Activated CD8-positive, alpha-beta memory T cell treated with anti-CD3 and anti-CD28 coated beads for 4 hours (primary cell): ENCODE measurements at places on chromosomes 12 and 14.
A peak's percentile ranks its signal among the peaks of the same experiment; 100 is the strongest.

GRCh38 chr14:68707482-68707881 lies 85.4 kb downstream of the ZFP36L1 start:
- no peak for DNase-seq

DNA sequence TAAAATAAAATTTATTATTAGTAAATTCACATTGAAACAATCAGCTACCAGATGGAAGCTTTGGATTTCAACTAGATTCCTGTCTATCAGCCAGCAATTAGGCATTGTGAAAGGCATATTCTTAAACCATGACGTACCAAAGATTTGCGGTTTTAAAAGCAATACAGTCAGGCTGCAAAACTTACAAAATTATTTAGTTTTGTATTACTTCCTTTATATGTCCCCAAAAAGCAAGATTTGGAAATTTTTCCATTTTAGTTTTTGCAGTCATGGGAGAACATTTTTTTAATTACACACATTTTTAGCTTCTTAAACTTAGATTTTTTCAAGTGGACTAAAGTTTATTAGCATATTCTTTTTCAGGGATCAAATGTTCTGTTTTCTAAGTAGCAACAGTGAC lies 225.0 kb upstream of the KITLG start:
- no peak for DNase-seq

DNA sequence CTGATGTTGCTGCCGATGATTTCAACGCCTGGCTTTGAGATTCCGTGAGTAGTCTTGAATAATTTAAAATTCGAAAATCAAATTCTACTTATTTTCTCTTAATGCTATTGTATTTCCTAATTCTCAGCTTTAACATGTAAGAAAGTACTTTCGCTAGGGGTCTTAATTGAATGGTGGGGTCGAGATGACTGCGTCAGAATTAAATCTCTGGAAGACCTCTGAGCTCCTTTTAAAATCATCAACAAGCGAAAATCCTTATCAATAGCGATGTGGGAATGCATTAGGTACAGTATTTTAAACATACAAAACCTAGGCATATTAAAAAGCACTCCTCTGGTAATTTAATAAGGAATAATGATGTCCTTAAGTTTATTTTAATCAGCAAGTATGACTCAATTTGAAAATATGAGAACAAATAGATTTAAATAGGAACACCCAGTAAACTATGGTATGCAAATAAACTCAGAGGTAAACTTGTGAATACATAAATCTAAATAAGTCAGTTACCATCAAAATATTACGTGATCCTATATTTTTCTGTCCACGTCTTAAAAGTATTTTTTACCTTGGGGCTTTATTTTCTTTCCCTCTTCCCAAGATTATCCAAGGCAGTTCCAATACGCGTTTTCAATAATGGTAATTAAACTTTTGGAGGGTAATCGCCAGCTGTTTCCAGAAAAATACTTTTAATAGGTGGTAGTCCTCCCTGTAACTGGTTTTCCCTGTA lies 1.4 kb downstream of the FOXA1 start:
- DNase-seq, result no peak

DNA sequence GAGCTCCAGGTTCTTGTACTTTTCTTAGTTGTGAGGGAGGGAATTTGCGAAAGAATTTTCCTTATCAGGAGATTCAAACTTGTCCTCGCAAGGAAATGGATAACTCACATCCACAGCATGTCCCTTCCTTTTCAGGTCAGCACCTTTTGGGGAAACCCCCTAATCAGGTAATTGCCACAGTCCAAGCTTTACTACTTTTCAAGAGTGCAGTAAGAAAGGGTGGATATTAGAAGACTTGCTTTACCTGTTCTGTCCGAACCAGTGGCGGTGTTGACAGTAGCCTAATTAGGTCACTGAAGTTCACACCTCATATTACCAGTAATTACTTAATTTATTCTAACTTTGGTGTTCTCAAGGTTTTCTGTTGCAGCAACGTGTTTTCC lies 6.7 kb upstream of the C12orf50 start:
- no peak for DNase-seq

GRCh38 chr14:77609922-77610321 lies 6.5 kb downstream of the SPTLC2 start:
- no peak for DNase-seq

DNA sequence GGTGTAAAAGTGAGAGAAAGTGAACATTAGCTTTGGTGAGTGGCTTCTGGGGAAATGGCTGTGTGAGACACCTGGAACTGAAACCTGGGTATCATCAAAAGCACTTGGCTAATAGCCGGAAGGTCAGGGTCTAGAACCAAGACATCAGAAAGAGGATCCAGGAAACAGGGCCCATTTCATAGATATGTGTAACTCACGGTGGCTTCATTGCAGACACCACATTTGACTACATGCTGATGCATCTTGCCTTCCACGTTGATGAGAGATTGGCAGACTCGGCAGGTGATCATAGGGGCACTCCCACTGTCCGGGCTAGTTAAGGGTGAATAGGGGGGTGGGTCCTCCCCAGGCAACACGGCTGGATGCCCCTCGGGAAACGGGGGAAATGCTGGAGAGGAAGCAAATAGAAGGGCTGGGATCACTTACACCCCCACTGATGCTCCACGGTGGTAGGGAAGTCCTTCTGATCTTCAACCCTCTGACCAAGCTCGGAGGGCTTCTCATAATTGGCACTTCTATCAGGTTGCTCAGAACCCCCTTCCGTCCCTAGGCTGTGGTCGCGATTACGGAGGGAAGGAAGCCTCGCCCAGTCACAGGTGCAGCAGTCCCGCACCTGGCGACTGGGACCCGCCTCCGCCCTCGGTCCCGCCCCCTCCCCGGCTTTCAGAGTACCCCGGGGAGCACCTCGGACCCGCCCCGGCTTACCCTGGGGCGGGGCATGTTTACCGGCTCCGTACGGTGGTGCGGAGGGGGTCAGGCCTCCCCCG lies 593 bp downstream of the PIP4P1 start:
- peak; percentile 26 for DNase-seq

- no peak for DNase-seq
These were observed 47.1 kb downstream of the IL31 start for GRCh38 chr12:122126713-122127597.

GRCh38 chr12:131047789-131048610 lies 94.3 kb downstream of the ADGRD1 start:
- DNase-seq, result no peak

GRCh38 chr14:60862283-60862682 lies 118.6 kb downstream of the TRMT5 start:
- no peak for DNase-seq

GRCh38 chr12:112350593-112351592 lies 31.3 kb downstream of the HECTD4 start:
- no peak for DNase-seq

DNA sequence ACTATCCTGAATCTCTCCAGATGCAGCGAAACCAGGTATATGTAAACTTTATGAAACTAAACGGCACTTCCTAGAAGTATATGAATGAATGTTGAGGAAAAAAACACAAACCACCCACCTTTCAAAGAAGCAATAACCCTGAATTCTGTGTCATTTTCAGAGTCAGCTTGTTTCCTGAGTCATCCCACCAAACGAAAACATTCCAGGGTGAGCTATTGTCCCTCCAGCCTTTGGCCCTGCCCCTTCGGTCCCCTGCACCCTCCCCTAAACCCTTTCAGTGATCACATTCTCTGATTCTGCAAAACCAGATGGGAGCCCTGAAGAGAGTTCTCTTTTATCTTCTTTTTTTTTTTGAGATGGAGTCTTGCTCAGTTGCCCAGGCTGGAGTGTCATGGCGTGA lies 202.6 kb upstream of the ALG10B start:
- no peak for DNase-seq

DNA sequence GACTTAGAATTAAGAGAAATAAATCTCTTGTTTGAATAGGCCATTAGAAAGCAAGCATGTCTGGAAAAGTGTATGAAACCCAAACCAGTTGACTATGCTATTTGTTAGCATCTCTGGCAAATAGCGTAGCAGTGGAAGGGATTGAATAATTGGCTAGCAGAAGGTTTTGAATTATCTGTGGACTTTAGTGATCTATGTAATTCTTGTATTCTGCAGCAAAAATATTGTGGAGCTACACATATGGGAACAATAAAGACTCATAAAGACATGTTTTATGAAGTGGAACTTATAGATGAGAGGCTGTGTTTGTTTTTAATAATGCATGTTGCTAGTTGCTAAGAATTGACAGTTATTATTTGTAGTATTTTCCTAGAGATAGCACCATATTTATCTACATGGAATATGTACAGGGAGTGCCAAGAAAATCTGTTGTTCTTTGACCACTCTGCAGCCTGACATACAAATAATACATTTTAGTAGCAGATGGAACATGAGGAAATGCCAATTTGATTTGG lies 4.7 kb downstream of the SRGAP1 start:
- no peak for DNase-seq

GRCh38 chr12:106584104-106585064 lies 1.6 kb downstream of the RFX4 start:
- DNase-seq, result no peak

DNA sequence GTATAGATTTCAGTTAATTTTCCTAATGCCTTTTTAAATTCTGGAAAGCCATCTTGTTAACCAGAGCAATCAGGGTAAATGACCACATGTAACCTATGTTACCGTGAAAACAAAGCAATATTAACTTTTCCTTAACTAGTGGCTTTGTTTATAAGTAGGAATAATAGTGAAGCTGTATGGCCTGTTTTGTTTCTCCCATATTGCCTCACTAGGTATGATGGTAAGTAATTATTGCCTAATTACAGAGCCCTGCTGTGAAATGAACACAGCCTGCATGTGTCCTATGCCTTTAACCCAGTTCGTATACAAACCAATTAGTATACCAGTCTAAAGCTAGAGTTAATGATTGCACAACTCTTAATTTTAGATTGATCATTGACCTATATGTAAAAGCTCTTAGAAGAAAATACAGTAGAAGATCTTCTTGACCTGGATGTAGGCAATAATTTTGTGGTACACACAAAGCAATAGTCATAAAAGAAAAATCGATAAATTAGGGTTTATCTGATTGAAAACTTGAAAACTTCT lies 249.9 kb downstream of the CCDC91 start:
- DNase-seq, result no peak

- no peak for DNase-seq
These were observed 30.3 kb upstream of the SMOC1 start for GRCh38 chr14:69848903-69849391.

DNA sequence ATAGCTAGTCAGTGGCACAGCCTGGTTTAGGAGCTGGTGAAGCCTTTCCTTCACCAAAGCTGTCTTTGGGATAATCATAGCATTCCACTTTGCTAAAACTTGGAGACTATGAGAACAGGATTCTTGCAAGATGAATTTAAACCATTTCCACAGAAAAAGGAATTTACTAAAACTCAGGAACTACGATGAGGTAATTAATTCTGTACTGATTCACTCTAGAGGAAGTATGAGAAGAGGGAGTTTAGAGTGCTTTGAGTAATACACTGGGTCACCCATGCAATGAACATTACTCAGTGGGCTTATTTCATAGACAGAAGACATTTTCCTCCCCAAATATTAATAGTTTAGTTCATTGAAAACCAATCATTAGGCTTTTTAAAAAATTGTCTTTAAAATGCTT lies 73.0 kb downstream of the RMST start:
- no peak for DNase-seq

DNA sequence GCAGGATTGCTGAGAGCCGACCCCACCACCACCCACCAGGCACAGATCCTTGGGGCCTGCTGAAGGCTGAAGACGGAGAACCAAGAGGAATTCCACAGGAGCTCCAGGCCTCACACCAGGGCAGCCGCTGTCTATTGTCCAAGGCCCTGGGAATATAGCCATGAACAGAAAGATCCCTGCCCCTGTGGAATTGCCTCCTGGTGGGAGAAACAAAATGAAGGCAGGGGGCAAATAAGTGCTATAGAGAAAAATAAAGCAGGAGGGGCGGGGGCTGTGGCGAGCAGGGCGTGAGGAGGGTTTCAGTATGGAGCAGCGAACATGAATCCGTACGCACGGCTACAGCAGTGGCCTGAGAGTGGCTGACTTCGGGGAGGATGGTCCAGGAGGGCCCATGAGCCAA lies 96.1 kb downstream of the EML1 start:
- no peak for DNase-seq

DNA sequence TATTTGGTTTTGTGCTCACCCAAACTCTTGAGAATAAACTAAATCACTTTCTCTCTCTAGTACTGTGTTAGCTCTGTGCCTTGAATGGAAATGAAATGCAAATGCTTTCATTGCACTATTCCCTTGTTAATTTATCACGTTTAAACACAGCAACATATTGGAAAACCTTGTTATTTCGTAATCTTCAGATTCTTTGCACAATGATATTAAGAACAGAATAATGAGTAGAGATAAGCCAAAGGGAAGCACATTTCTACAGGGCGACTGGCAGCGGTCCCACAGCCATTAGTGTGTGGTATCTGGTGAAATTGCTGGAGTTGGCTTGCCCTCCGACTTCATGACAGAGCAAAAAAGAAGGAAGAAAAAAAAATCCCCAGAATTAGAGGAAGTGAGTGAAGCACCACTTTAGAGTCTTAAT lies 166.1 kb upstream of the E2F7 start:
- DNase-seq, result no peak

DNA sequence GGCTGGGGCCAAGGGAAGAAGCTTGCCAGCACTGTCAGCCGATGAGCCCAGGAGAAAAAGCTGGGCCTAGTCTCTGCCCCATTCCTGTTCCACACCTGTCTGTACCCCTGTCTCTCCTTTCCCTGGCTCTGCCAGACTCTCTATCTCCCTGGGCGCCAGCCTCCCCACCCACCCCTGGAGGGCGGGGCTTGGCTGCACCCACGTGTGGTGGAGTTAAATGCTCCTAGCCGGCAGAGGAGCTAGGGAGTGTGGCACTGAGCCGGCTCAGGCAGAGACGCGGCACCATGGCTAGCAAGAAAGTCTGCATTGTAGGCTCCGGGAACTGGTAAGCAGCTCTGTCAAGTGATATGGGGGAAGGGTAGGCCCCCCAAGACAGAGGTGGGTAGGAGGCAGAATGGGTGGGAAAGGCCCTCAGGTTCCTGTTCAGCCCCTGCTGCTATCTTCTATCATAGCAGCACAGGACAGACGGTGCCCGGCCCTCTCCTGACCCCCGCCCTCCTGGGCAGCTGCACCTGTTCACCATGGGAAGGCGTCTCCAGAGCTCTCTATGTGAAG lies at the start of gene GPD1:
GPD1 (plus strand) TSS at position 242 of the 555 bp plus-strand sequence; CDS start at position 285, 43 bp downstream.
- no peak for DNase-seq

GRCh38 chr14:100440207-100440631 lies 117.1 kb downstream of the SLC25A47 start:
- no peak for DNase-seq

GRCh38 chr14:86217523-86217922 lies 687.6 kb downstream of the FLRT2 start:
- no peak for DNase-seq

DNA sequence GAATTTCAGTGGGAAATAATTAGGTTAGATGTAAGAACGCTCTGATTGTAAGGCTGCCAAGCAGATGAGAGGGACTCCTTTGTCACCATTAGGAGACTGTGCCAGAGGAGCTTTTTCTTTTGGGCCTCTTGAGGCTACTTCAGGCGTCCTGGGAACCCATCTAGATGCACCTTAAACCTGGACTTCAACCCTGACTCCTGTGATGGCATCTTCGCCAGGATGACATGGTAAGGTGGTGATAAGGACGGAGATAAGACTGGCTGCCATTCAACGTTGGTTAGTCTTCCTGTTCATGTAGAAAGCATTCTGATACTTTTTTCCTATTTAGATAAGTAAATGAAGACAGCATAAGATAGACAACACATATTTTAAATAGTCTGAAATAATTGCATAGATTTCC lies 36.3 kb downstream of the STK38L start:
- no peak for DNase-seq

GRCh38 chr12:55824726-55825125 lies 4.7 kb downstream of the DNAJC14 start:
- DNase-seq, result no peak

- DNase-seq, result no peak
These were observed 152.2 kb upstream of the RASSF8 start for GRCh38 chr12:25806271-25806670.
